ENCODE measurements at places on chromosomes 13 and 19.

- peak; percentile 44 for DNase-seq
Measured at GRCh38 chr13:42525035-42525504, 48.9 kb upstream of the TNFSF11 start.

DNA sequence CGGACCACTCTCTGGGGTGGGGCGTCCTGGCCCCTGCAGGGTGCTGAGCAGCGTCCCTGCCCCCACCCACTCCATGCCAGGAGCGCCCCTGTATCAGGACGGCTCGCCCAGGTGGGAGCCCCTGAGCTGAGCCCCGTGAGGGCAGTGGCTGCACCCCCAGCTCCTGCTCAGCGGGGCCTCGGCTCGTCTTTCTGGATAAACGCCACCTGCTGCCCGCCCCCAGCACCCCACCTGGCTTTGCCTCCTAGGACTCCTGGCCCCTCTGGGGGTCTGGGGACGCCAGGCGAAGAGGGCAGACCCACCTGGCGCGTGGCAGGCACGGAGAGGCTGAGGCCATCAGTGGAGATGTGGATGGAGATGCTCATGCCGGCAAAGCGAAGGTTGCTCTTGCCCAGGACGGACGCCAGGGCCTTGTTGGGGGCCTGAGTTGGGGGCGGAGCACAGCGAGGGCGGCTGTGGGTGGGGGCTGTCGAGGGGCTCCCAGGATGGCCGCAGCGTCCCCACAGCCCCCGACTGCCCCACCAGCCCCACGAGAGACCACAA, 22.3 kb downstream of the SHC2 start:
- no peak for DNase-seq

GRCh38 chr13:64369121-64369520, 2861.0 kb downstream of the PCDH9 start:
- no peak for DNase-seq

DNA sequence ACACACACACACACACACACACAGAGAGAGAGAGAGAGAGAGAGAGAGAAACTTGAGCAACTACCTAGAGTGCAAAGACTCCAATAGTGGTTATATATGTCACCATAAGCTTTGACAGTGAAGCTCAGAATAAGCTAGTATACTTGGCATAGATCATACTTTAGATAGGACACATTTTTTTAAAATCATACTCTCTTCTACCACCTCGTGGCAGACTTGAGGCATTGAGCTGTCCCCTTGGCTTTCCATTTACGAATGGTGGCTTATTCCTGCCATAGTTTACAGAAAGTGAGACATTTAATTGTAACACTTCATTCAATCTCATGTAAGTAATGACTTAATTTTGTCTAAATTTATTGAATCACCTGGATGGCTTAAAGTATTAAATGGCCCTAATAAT, 108.2 kb downstream of the EDNRB start:
- DNase-seq: peak; percentile 23

DNA sequence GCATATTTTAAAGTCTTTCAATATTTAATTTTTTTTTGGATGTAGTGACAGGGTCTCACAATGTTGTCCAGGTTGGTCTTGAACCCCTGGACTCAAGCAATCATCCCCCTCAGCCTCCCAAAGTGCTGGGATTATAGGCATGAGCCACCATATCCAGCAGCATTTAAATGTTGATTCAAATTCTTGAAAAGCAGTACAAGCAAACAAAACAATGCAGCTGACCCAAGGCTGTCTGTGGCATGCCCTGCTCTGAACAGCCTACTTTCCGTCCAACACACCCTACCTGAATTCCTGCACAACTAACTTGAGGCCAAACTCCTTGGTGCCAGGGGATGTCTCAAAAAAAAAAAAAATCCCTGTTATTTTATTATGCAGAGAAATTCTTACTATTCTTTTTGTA, 23.0 kb downstream of the NEK5 start:
- no peak for DNase-seq

DNA sequence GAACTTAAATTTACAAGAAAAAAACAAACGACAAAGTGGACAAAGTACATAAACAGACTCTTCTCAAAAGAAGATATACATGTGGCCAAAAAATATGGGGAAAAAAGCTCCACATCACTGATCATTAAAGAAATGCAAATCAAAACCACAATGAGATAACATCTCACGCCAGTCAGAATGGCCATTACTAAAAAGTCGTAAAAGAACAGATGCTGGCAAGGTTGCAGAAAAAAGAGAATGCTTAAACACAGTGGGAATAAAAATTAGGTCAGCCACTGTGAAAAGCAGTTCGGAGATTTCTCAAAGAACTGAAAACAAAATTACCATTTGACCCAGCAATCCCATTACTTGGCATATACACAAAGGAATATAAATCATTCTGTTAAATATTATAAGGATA, 132.7 kb downstream of the UGGT2 start:
- no peak for DNase-seq

DNA sequence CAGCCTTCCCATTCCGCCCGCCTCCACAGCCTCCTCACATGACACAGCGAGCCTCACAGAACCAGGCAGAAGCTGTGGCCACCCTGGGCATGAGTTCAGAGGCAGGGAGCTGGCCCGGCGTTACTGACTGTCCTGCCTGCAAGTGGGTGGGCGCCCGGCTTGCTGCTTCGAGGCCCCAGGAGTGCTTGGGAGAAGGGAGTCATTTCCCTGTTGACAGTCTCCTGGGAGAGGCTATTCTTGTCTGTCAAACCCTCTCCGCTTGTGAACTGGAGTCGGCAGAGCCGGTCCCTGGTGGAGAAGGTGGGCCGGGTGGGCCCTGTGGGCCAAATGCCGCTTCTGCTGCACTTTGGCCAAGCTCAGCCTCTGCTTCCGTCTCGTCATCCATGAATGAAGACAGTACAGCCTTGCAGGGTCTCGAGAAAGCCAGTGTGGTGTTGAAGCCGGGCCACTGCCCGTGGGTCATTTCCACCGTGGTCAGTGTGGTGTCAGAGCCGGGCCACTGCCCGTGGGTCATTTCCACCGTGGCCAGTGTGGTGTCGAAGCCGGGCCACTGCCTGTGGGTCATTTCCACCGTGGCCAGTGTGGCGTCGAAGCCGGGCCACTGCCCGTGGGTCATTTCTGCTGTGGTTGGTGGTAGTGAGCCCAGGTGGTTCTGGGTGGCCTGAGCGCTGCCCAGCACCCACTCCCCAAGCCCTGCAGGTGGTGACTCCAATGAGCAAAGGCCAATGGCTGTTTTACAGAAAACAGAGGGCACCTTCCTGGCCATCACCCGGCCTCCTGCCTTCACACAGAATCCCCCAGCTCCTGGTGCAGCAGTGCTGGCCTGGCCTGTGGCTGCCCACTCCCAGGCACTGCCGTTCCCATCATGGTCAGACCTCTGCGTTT, 13.5 kb upstream of the F7 start:
- DNase-seq: no peak

- no peak for DNase-seq
Measured at GRCh38 chr13:22451327-22451741, 729.4 kb upstream of the SGCG start.

DNA sequence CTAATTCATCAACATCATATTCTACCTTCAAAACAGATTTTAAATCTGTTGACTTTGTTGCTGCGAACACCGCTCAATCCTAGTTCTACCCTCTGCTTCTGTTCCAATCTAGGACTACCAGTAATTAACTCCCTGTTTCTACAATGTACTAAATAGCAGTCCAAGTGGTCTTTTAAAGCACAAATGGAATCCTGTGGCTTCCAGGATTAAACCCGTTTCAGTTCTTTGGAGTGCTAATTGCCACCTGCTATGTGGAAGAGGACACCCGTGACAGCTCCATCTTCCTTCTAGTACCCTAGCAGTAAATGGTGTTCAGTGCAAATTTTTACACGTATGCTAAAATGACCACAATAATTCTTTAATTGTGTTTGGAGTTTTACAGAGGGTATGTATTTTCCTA, 232.1 kb downstream of the TDRD3 start:
- DNase-seq: no peak

- peak; percentile 95 for DNase-seq
Measured at GRCh38 chr13:41588899-41589298, 131.5 kb downstream of the RGCC start.

GRCh38 chr13:24307211-24308067, 1.9 kb upstream of the C1QTNF9 start:
- no peak for DNase-seq

GRCh38 chr19:35715981-35716800, 1.6 kb upstream of the KMT2B start:
- peak; percentile 36 for DNase-seq

GRCh38 chr19:44684892-44685863, 13.8 kb upstream of the CEACAM16 start:
- peak; percentile 89 for DNase-seq

DNA sequence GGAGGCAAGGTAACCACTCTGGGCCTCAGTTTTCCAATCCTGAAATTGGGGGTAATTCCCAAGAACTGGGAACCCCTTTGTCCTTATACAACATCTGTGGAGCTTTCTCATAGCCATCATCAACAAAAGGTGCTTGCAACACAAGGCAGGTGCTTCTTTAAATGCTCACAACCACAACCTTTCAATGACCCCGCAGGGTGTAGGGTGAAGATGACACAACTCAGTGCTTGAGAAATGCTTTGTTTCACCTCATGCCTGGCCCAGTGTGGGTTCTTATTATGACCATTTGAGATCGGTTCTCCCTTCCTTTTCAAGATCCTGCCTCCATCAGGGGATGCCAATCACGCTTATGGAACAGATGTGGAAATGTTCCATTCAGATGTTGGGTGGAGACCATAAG, 8.4 kb downstream of the WIZ start:
- no peak for DNase-seq

Data from AG10803 (cell line).